Activated T-helper 1 cell treated with anti-CD3 and anti-CD28 coated beads, Interleukin-2, amount 50 U/mL, for 16 hours (primary cell): ENCODE measurements at places on chromosomes 7 and 10.

- DNase-seq, result no peak
These were observed 14.3 kb downstream of the MAT1A start for GRCh38 chr10:80275135-80275498.

DNA sequence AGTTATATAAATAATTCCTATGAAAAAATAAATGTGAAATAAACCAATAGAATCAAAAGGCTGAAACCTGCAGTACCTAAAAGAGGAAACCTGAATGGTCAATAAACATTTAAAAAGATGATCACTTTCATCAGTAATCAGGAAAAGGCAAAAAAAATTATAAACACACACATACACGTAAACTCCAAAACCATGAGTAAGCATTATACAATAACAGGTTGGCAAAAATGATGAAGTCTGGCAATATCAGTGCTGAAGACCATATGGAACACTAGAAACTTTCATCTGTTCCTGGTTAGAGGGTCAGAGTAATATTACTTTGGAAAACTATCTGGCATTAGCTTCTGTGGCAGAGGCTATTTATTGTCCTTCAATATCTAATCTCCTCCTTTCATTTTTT is 38.5 kb downstream of the PTF1A start:
- DNase-seq, result no peak

DNA sequence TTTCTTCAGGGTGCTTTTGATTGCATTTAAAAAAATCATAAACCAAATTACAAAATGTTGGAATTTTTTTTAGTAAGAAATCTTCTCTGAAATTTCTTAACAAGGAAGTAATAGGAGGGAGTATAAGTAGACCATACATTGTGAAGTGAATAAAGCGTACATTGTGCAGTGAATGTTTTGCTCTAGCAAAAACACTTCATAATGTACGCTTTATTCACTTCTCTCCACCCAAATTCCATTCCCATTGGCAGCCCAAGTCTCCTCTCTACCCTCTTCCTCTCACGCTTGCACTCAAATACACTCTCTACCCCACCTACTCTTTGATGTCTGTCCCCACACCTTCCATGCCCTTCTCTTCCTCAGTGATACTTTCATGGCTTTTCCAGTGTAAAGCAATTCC is 241.0 kb downstream of the PPP1R3A start:
- no peak for DNase-seq

DNA sequence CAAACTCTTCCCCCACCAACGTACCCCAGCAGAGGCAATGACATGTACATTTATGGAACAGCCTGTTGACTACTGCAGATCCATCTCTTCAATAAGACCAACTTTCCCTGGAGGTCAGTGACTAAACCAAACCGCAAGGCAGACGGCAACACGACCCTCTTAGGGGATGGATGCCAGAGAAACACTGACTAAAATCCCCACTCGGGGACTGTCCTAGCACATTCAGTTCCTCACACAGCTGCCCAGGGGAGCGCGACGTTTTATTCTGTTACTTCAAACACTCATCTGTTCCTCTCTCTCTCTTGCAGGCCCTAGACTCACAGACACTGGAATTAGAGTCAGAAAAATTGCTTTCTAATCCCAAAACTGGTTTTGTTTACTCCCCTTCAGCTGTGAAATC is 146.5 kb upstream of the PRSS1 start:
- no peak for DNase-seq

GRCh38 chr10:132400041-132400546 is 3.1 kb downstream of the PWWP2B start:
- no peak for DNase-seq

GRCh38 chr10:120396228-120396627 is 60.8 kb upstream of the PLPP4 start:
- DNase-seq, result no peak

- DNase-seq, result no peak
These were observed 38.6 kb upstream of the WASL start for GRCh38 chr7:123787220-123788007.

DNA sequence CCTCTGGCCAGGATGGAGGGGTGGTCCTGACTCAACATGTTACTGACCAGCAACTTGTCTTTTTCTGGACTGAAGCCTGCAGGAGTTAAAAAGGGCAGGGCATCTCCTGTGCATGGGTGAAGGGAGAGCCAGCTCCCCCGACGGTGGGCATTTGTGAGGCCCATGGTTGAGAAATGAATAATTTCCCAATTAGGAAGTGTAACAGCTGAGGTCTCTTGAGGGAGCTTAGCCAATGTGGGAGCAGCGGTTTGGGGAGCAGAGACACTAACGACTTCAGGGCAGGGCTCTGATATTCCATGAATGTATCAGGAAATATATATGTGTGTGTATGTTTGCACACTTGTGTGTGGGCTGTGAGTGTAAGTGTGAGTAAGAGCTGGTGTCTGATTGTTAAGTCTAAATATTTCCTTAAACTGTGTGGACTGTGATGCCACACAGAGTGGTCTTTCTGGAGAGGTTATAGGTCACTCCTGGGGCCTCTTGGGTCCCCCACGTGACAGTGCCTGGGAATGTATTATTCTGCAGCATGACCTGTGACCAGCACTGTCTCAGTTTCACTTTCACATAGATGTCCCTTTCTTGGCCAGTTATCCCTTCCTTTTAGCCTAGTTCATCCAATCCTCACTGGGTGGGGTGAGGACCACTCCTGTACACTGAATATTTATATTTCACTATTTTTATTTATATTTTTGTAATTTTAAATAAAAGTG is 6.0 kb downstream of the PLAU start:
- DNase-seq, result no peak

DNA sequence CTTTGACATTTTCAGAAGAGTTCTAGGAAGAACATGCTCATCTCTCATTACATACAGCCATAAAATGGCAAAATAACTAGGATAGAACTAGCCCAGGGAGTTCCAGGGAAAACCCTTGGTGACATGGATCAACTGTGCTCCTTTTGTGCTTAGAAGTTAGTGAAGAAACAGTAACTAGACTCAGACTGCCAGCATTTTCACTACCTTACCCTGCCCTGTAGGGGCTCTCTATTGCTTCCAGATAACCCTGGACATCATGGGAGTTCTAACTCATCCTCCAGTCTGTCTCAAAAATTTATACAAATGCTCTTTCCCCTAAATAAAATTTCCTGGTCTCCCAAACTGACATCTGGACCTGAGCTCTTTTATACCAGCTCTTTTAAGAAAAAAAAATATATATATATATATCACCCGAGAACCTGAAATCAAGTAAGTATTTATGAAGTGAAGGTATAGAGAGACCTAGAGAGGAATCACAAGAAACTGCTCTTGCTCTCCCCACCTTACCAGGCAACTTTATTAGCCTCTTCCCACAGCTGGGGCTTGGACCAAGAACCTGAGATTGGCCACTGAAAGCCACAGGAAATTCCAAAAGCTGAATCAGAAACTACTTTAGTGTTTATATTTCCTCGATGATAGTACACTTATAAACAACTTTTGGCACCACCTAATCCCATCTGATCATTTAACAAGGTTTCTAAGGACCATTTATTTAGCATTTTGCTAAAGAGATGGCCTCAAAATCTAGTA is 101.4 kb downstream of the RELN start:
- no peak for DNase-seq

GRCh38 chr7:31100871-31101270 is 48.8 kb downstream of the ADCYAP1R1 start:
- no peak for DNase-seq

DNA sequence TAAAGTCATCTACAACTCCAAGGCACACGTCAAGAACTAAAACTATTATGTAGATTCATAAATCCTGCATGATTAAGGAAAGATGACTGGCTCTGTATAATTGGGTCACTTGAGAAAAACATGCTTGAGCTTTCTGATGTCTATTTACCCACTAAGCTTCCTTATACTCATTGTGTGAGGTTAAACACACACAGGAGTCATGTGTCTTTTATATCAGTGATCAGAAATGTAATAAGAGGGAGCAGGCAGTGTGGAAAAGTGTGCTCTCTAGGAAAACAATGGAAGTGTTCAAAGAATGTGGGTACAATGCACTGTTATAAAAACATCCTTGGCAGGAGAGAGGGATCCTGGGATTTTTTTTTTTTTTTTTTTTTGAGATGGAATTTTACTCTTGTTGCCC is 108.6 kb upstream of the ARID5B start:
- DNase-seq, result no peak

GRCh38 chr7:132072873-132073272 is 503.4 kb downstream of the PLXNA4 start:
- DNase-seq, result no peak

DNA sequence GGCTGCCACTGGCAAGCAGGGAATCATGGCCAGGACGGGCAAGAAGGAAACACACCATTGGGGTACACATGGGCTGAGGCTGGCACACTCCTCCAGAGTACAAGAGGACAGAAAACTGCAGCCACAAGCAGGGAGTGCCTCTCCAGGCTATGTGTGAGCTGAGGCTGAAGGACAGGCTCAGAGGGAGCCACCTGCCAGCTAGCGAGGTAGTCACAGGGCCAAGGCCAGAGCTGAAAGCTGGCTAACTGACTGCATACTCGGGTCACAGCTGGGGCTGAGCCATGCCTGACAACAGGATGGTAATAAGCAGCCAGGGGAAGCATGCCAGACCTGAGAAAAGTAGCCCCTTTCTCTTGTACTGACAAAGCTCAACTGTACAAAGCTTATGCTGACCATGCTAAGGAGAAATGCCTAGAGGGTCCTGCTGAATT is 52.0 kb downstream of the KIF5B start:
- DNase-seq, result no peak

DNA sequence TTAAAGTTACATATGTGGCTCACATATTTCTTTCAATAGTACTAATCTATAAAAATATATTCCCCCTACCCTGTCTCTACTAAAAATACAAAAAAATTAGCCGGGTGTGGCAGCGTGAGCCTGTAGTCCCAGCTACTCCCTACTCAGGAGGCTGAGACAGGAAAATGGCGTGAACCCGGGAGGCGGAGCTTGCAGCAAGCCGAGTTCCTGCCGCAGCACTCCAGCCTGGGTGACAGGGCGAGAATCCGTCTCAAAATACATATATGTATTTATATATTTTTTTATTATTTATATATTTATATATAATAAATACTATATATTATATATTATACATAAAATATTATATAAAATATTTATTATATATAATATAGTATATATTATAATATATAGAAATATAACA is 69.7 kb upstream of the GRM3 start:
- DNase-seq, result no peak

DNA sequence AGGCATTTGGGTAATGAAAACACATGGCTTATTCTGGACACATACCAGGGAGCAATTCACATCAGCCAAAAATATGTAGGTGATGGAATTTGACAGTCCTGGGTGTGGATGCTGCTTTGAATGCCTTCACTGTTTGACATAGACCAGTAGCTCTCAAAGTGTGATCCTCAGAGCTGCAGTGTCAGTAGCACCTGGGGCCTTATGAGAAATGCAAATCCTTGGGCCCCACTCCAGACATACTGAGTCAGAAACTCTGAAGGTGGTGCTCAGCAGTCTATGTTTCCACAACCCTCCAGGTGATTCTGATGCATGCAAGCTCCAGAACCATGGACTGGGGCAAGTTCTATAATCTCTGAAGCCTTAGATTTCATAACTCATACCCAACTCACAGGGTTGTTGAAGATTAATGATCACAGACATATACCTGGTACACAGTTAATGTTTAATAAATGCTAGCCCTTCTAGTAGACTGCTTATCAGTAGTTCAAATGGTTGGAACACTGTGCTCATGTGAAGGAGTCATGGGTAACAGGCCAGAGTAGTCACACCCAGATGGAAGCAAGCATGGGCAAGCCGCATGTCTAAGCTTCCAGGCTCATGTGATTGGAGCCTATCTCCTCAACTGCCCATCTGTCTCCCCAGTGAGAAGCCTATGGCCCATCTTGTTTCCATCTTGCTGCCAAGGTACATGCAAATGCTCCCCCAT is 715.7 kb downstream of the GRID1 start:
- DNase-seq, result no peak
